Stimulated activated CD4-positive, alpha-beta T cell treated with anti-CD3 and anti-CD28 coated beads, TNF-alpha, amount 100 ng/mL, for 1 hour (primary cell): ENCODE measurements at places on chromosomes 2 and 18.

DNA sequence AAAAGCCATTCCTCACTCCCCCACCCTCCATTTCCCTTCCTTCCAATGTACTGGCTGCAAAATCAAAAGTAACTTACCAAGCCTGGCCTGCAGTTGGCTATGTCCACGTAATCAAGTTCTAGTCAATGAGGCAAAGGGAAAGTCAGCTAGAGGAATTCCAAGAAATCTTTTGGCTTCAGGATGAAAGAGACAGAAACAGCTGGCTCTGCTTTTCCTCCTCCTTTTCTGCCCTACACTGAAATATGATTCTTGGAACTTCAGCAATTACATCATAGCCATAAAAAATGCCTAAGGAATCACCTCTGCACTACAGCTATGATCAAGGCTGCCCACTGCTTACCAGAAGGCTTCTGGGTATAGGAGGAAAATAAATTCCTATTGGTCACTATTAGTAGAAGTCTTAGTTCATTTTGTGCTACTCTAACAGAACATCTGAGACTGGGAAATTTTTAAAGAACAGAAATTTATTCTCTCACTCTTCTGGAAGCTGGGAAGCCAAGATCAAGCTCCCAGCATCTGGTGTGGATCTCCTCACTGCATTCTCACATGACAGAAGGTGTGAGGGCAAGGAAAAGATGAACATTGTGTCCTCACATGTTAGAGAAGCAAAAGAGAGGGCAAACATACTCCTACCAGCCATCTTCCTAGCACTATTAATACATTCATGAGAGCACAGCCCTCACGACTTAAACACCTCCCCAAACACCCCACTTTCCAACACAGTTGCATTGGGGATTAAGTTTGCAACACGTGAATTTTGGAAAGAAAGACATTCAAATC, 219.9 kb downstream of the TMX3 start:
- DNase-seq, result no peak

GRCh38 chr2:95260028-95261023, 13.9 kb upstream of the PROM2 start:
- no peak for DNase-seq

- peak; percentile 57 for DNase-seq
These were observed at the start of gene HK2 for GRCh38 chr2:74833418-74834233. TSS of gene HK2 (plus strand) at chr2:74834127. CDS start at chr2:74834581, 454 bp downstream.

- DNase-seq, result no peak
These were observed 150.5 kb upstream of the XPO1 start for GRCh38 chr2:61688369-61689334.

- no peak for DNase-seq
These were observed 93.5 kb downstream of the UBE2E3 start for GRCh38 chr2:181073896-181074295.

GRCh38 chr2:144201868-144202468, 318.0 kb downstream of the ZEB2 start:
- no peak for DNase-seq

GRCh38 chr2:197297772-197298318, 12.7 kb downstream of the ANKRD44 start:
- DNase-seq, result no peak

- no peak for DNase-seq
These were observed 153.5 kb upstream of the ALKAL2 start for GRCh38 chr2:441258-442022.

DNA sequence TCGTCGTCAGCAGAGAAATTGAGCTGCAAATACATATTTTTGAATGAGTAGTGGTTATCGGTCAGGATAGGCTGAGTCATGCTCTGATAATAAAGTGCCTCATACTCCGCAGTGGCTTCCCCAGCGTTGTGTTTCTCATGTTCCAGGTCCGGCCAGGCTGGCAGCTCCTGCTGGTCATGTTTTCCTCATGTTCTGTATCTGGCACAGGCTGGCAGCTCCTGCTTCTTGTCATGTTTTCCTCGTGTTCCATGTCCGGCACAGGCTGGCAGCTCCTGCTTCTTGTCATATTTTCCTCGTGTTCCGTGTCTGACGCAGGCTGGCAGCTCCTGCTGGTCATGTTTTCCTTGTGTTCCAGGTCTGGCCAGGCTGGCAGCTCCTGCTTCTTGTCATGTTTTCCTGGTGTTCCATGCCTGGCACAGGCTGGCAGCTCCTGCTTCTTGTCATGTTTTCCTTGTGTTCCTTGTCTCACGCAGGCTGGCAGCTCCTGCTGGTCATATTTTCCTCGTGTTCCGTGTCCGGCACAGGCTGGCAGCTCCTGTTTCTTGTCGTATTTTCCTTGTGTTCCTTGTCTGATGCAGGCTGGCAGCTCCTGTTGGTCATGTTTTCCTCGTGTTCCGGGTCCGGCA, 148.9 kb downstream of the ATP9B start:
- DNase-seq, result no peak

DNA sequence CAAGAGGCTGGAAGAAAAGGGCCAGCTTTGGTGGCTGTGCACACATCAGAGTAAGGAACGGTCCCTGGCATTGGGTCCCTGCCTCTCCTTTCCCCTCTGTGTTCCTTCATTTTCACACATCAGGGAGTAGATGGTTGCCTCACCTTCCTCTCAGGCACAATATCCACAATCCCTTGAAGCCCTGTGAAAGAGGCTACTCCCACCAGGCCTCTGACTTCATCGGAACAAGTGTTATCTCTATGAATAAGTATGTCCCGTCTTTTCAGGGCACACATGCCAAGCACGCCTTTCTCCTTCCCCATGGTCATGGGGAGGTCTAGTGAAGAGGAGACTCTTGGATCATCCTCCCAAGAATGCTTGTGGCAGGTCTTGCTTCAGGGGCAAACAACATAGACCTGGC, 61.2 kb upstream of the LMAN1 start:
- DNase-seq, result no peak
